Stimulated activated CD4-positive, alpha-beta T cell treated with anti-CD3 and anti-CD28 coated beads, Interleukin-1b, Interleukin-23, amount 100 ng/mL, for 4 hours (primary cell): ENCODE measurements at places on chromosomes 4 and X.

DNA sequence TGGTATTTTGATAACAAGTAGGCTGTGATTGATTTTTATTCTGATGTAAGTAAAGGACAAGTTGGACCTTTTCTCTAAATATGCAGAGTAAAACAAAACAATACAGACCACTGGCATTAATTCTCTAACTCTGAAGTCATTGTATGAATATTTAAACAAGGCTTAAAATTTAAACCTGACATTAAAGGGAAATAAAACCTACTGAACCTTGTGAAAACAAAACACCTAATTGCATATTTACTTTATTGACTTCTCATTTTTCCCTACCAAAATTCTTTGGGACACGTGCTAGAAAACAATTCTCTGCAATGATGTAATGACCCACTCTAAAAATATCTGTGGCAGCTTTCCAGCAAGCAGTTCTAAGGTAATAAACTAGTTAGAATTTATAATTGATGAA, 369.7 kb upstream of the TRAM1L1 start:
- DNase-seq, result no peak

DNA sequence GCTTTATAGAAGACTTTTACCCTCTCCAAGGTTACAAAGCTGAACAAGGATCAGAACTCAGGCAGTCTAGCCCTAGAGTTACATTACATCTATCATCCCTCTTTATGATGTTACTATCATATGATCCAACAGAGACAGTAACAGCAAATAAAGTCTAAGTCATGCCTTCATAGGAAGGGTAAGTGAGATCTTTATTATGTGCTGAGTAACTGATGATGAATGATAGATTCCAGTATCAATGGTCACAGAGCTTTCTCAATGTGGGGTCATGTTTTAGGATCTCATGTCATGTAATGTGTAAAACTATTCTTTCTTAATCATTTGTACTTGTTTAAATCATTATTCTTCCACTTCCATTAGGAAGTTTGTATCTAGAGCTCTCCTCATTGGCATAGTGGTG, 22.8 kb downstream of the ELOVL6 start:
- DNase-seq, result no peak

DNA sequence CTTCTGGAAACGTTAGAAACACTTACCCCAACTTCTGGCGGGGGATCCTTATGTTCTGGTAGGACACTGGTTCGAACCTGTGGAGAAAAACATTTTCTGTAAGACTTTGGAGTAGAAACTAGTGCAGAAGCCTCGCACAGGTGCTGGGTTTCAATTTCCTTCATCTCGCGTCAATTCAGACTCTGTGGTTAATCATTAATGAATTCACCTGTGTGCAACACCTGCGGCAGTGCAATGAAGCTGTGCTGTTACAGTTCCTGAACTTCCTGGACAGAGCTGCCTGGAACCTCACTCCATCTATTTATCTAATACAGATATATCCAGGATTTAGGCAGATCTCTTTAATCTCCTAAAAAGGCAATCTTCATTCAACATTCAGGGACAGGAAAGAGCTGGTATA, 531.4 kb downstream of the INPP4B start:
- DNase-seq, result no peak

- no peak for DNase-seq
Measured at GRCh38 chr4:3307486-3307885, 14.7 kb downstream of the RGS12 start.

GRCh38 chrX:153498453-153498852, 3.7 kb downstream of the BGN start:
- no peak for DNase-seq

GRCh38 chrX:64698317-64698716, 277.9 kb downstream of the ZC4H2 start:
- no peak for DNase-seq

DNA sequence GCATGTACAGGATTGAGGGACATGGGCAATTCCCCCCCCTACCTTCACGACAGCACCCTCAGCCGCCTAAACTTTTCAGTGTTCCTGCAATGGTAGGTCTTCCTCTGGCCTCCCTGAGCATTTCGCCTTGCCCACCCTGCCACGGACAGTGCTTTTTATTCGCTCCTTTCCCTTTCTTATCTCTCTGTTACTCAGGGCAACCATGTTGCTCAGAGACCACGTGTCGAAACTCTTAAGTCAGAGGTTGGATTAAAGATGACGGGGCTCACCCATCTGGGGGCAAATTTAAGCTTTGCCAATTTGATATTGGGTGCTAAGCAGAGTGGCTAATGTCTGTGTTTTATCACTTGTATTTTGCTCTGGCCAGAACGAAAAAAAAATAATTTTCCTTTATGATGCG, 20.4 kb downstream of the TENM3 start:
- DNase-seq, result no peak

- DNase-seq, result no peak
Measured at GRCh38 chrX:105533951-105534350, 288.4 kb upstream of the NRK start.

GRCh38 chrX:15908603-15909290, 54.1 kb upstream of the AP1S2 start:
- no peak for DNase-seq

DNA sequence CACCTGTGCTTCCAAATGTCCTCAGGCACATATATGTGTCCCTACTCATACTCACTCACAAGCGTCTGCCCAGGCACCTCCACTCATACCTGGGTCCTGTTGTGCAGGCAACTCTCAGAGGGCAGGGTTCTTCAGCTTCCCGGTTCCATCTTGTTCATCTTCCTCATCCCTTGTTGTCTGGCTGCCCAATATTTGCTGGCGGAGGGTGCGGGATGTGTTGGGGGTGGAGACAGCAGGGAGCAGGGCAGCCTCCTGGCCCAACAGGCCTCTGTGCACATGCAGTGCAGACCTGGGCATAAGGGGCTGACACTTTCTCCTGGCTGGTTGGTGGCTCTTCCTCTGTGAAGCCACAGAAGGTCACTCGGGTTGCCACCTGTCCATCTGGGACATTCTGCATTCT, 32.1 kb downstream of the NBDY start:
- no peak for DNase-seq

DNA sequence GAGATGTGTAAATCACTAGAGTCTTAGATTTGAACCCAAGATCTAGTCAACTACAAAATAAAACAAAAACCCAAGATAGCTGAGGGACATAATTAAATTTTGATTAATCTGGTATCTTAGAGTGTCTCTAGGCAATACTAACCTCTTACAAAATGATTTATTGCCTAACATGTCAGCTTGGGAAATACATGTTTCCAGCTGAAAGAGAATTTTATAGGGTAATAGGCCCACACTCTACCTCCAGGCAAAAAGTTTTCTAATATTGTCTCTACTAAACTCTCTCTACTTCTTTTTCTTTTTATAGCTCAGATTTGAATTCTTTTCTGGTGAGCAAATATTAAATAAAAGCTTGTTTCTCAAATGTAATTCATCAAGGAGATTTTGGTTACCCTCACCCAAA, 263.2 kb downstream of the IL15 start:
- no peak for DNase-seq

DNA sequence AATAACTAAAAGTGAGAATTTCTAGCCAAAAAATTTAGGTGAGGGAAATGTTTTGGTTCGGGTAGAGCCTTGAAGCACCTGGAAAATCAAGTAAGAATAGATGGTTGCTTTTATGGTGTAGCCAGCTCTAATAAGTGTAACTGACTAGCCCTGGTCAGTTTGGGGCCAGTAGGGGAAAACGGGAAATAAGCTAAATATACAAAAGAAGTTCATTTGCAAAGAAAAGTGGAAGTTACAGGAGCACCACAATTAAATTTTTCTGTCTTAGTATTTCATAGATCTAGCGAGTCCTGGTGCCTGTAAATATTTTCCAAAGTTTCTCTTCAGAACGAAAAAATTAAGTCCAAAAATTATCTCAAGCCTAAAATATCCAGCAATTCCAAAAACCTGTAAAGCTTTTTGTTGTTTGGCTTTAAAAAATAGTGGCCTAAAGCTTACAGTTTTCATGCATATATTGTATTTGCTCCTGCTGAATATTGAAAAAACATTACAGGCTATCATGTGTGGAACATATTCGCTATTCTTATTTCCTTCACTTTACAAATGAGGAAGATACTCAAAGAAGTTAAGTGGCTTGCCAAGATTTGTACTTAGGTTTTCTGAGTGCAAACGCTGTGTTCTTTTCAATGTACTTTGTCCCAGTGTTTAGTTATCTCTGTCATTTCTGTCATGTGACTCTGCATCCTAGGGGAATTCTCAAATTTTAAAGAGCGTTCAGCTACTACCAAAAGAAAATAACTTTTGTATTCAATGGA, 7.3 kb upstream of the PTPN13 start:
- DNase-seq, result no peak

DNA sequence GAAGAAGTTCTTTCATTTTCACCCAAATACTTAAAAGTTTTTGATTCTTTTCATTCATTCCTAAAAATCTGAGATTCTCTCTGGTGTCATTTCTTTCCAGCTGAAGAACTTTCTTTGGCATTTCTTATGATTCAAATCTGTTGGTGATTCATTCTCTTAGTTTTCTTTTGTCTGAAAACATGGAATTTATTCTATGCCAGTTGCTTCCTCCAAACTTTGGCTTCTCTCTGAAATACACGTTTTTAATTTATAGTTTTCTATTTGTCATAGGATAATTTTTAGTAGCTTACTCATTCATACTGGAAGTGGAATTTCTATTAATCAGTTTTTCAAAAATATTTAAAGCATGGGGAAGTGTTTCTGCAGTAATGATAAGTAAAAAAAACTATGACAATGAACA, 1012.0 kb downstream of the RPA4 start:
- DNase-seq, result no peak
